Bladder microvascular endothelial cell (primary cell): ENCODE measurements at places on chromosomes 3 and 15. TPM values are rescaled to one million over a fixed set of nuclear protein-coding genes. Genes with fewer than 3 reads are reported as not detected.

GHSR gene
- not detected in 2 replicates for total RNA-seq

CKMT1A gene
- not detected in 2 replicates for total RNA-seq

FILIP1L gene
- total RNA-seq = 18.9 and 104 TPM in 2 replicates

EID1 gene
- 170 and 186 TPM in 2 replicates for total RNA-seq

PRICKLE2 gene
- total RNA-seq = 1.3 and 2.2 TPM in 2 replicates

SERPINI1 gene
- 1.4 and 1.6 TPM in 2 replicates for total RNA-seq

BOC gene
- total RNA-seq = 0.13 TPM in 1 of 2 replicates, not detected in the other

ALDH1A3 gene
- 37.1 and 42.6 TPM in 2 replicates for total RNA-seq

DGKG gene
- 0.16 and 0.94 TPM in 2 replicates for total RNA-seq

DOCK3 gene
- total RNA-seq = under 0.01 TPM in 2 replicates

LTF gene
- total RNA-seq = 0.13 and 0.16 TPM in 2 replicates

SLC24A5 gene
- not detected in 2 replicates for total RNA-seq

AGTR1 gene
- not detected in 2 replicates for total RNA-seq

CHL1 gene
- total RNA-seq = not detected in 2 replicates

MME gene
- total RNA-seq = 4.6 and 13.9 TPM in 2 replicates

ARHGEF26 gene
- total RNA-seq = 0.63 and 1.3 TPM in 2 replicates
